ENCODE measurements at places on chromosomes 6 and 20.
A peak's percentile ranks its signal among the peaks of the same experiment; 100 is the strongest.

DNA sequence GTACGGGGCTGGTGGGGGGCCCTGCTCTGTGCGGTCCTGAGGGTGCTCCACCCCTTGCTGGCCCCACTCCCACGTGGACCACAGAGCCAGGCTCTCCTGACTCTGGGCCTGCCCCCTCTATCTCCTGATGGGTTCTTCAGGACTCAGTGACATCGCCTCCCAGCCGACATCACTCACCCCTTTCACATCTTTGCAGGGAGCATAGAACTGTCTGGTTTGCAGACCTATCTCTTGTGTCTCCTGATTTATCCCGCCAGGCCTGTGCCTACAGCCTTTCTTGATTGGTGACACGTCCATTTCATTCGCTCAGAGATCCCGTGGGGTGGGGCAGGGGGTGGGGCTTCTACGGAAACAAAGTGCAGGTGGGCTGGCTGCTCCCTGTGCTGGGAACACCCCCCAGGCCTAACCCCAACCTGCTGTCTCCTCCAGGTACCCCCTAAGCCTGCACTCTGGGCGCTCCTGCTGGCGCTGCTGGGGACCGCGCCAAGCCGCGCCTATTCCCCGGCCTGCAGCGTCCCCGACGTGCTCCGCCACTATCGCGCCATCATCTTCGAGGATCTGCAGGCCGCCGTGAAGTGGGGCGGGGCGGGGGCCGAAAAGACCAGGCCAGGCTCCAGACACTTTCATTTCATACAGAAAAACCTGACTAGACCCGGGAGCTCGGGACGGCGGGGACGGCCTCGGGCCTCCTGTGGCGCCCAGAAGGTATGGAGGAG, 1.7 kb downstream of the C20orf204 start:
- DNase-seq, result no peak

GRCh38 chr20:17873410-17874270, 95.0 kb downstream of the SNX5 start:
- peak; percentile 80 for DNase-seq

- DNase-seq, result no peak
These were observed 49.0 kb downstream of the PPARD start for GRCh38 chr6:35391240-35391968.

- no peak for DNase-seq
These were observed 45.6 kb downstream of the TOX2 start for GRCh38 chr20:43960231-43960630.

DNA sequence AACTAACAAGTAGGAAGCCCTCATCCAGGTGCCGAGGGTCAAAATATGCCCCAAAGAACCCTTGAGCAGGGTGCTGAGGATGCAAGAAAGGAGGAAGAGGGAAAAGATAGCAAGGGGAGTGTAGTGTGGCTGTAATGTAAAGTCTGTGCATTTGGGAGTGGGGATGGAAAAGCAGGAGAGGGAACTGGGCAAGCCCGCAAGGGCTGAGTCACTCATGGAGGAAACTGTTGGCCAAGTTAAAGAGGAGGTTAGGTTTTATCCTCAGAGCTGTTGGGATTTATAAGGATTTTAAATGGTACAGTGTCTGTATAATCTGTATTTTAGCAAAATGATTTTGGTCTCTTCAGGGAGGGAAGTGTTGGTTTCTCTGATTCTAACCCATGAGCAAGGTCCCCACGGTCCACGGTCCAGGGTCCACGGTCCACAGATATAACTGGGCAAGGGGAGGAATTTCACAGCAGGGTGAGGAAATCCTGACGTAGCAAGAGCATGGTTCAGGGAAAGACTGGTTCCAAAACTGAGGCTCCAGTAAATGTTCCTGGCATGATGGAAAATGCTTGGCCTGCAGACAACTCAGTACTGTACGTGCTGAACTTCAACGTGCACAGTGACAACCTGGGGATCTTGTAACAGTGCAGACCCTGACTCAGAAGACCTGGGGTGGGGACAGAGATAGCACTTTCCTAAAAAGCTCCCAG, 759.8 kb downstream of the PTPRT start:
- DNase-seq, result no peak

DNA sequence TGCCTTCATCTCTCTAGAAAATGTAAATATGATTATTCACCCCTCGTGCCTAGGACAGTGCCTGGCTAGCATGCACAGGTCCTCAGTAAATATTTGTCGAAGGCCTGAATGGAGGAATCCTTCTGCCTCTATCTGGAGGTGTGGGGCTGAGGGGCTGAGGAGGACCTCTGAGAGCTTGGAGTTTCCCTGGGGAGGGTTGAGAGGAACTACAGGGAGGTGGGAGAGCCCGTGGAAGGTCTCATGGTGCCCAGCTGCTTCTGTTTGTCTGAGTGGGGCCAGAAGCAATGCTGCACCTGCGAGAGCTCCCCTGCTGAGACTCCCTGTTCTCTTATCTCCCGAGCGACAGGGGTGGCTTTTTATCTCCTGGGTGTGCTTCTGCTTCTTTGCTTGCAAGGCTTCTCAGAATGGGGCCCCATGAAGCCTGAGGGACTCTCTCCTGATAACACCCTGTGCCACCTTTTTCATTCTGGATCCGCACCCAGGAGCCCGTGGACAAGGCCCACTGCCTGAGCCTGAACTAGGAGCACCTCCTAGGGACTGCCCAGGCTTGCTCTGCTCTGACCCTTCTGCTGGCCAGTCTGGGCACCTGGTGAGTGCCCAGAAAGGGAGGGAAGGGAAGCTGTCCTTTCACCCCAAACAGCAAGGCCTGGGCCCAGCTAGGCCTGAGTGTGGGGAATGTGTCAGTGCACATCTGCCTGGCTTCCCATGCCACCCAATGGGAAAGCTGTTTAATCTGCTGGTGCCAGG, 2.4 kb downstream of the SLC29A1 start:
- no peak for DNase-seq

DNA sequence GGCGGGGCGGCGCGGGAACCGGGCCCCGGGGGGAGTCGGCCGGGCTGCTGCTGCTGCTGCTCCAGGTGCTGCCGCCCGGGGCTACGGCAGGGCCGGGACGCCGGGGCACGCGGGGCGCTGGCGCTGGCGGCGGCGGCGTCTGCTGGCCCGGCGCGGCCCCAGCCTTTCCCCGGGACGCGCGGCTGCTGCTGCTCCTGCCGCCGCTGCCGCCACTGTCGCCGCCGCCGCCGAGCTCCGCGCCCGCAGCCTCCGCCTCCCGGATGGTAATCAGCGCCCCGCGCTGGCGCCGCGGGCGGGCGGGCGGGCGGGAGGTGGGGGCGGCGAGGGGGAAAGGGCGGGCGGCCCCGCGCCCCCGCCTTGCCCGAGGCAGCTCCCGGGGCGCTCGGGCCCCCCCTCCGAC, 306 bp downstream of the EBF4 start:
- no peak for DNase-seq

DNA sequence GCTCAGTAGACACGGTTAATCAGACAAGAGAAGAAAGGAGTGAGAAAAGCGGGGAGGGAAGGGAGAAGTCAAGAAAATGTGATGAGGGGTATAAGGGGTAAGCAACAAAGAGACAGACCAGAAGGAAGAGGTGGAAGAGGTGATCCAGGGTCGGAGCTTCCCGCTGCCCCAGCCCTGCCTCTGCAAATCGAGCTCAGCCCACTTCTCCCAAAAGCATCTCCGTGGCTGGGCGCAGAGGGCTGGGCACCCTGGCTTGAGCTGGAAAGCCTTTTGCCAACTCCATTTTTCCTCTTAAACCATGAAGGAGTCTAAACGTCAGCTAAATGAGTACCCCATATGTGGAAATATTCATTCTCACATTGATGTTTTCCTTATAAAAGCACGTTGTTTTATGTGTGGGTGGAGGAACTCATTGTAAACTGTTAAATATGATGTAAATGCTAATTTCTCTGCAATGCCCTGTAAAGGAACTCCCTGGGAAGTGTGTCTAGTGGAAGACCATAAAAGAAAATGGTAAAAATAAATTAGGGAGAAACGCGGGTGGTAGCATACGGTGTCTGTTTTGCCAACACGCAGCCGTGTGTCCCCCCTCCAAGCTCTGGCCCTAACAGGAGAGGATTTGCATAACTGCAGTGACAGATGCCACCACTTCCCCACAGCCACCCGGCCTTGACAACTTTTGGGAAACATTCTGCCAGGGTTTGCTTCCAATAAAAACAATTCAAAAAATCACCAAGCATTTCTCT, 55.2 kb upstream of the MAFB start:
- no peak for DNase-seq

DNA sequence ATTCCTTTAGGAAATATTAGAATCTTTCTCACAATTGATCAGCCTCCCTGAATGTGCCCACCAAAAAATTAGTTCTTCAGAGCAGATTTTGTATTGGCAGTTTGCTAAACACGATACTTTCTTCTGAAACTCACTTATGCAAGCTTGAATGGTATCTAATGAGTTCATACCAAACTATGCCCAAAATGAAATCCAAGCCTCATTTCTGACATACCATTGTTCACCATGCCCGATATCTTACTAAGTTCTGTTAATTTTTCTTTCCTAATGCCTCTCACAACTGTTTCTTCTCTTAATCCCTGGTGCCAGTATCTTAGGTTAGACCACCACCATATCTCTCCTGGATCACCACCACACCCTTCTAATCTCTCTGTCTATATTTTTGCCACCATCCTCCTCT, 755.9 kb downstream of the KIF16B start:
- DNase-seq, result no peak

DNA sequence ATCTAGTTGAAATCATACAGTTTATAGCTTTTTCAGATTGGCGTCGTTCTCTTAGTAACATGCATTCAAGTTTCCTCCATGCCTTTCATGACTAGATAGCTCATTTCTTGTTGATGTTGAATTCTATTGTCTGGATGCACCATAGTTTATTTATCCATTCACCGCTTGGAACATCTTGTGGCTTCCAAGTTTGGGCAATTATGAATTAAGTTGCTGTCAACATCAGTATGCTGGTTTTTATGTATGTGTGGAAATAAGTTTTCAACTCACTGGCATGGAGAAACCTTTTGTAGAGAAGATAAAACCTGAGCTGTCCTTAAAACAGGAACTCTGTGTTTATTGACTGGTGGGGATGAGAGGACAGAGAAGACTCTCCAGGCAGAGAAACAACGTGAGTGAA, 248.0 kb downstream of the CDC5L start:
- DNase-seq, result no peak

- DNase-seq, result no peak
These were observed 882 bp upstream of the FAM184A start for GRCh38 chr6:119079283-119079809.

DNA sequence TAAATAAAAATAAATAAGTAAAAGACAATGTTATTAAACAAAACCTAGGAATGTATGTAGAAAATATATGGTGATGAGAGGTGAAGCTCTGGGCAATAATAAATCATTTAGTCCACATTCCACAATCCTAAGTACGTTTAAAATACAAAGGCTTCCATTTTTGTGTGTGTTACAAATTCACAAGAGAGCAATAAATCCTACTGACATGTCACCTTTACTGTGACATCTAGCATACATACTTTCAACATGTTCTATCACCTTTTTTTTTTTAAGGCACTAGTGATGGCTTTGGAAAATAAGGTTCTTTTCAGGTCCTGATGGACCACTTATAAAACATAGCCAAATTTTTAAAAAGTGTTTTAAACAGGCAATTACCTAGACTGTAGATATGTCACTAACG, 12.0 kb downstream of the REV3L start:
- no peak for DNase-seq

GRCh38 chr6:113719064-113719463, 138.1 kb upstream of the MARCKS start:
- DNase-seq, result no peak

DNA sequence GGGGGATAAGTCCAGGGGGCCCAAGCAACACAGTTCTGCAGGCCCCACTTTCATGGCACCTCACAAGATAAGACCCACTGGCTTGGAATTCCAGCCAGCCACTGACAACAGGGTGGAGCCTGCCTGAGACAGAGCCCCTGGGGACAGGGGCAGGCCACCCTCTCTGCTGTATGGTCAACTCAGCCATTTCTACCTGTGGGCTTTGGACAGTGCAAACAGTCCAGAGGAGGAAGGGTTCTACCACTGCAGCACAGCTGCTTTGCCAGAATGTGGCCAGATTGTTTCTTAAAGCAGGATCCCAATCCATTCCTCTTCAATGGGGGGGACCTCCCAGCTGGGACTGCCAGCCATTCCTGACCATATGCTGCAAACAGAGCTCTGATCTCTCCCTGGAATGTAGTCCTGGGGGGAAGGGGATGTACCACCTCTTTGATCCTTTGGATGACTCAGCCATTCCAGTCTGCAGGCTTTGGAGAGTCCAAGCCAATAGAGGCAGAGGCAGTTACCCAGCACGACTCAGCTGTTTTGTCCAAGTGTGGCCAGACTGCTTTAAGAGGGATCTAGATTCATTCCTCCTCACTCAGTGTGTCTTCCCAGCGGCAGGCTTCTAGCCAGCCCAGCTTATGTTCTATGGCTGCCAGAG, 842.2 kb downstream of the EPHA7 start:
- no peak for DNase-seq

DNA sequence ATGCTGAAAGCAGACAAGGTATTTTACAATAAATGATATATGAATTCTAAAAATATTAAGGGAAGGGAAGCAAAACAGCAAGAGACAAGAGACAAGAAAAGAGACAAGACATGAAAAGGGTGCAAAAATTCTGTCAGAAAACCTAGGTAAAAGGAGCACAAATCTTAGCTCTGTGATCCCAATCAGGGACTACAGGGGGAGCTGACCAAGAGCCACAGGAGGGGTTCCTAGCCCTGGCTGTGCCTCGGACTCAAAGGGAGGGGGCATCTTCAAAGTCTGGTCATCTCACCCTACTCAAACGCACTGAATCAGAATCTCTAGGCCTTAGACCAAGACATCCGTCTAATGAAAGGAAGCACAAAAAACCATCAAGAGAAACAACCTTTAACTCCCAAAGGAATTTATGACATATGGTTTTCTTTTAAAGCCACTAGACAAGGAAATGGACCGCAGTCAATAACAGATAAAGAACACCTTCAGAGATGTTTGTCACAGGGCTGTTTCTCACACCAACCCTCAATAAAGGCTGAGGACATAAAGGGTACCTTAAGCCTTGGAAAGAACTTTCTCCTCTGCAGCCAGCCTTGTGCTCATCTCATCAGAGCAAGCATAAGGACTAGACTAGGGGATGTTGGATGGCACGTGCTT, 130.4 kb upstream of the CDYL start:
- DNase-seq, result no peak

- DNase-seq, result no peak
These were observed 25.3 kb downstream of the MARCKS start for GRCh38 chr6:113882336-113883022.

DNA sequence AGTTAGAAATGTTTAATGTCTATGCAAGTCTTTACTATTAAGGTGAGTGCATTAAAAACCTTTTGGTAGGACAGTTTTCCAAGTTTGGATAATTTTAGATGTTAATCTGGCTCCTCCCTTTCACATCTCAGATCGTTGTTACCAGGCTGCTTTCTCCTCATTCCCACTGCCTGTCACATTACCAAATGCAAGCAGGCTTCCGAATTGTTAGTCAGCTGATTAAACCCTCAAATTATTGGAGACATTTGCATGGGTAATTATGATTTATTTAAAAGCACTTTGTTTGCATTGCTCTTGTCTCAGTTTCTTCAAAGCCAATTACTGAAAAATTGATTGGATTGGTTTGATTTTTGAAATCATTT, 816.5 kb downstream of the KIF16B start:
- DNase-seq, result no peak

DNA sequence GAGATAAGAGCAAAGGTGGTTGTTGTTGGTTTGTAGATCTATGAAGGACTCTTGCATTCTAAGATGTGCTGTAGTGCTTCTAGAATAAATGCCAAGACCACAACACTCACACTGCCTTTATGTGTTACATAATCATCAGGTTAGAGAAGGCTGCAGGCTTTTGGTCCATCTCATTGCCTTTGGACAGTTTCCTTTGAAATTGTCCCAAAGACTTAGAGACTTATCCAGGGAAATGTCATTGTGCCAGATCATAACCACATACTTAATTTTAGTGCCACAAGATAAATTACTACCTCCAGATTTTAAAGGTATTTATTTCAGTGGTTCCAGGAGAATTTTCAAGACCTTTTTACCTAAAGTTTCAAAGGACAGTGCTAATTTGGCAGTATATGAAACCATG, 666.6 kb upstream of the CITED2 start:
- no peak for DNase-seq

All from heart right ventricle (tissue), 16 donors.